ENCODE measurements at places on chromosomes 13 and 19.

GRCh38 chr13:112636401-112636975, 48.5 kb upstream of the TUBGCP3 start:
- no peak for DNase-seq

DNA sequence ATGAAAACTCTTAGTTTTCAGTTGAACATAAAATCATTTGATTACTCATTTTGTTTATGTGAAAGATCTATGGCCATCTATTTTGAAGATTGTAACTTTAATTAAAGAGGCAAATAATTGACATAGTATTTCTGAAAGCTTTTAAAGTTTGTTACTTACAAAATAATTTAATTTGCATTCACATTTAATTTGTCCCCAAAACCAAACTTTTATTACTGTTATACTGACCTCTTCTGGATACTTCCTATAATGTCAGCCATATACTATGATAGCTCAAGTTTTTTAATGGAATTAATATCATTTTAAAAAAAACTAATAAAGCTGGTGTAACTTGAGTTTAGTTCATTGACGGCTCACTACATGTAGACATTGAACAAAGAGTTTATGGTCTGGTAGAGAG, 4.9 kb upstream of the SGCG start:
- DNase-seq, result no peak

- DNase-seq, result peak; percentile 37
These were observed 13.8 kb downstream of the RASA3 start for GRCh38 chr13:114118511-114119123.

- DNase-seq, result no peak
These were observed 96.3 kb upstream of the C1QTNF9B start for GRCh38 chr13:23993680-23993985.

- peak; percentile 91 for DNase-seq
These were observed 4.2 kb upstream of the SPACA6 start for GRCh38 chr19:51688671-51689571.

Measured in Right ventricle myocardium inferior (tissue), 1 donor.